ENCODE measurements at places on chromosomes 6 and 20.

GRCh38 chr6:4589295-4589694, 186.9 kb upstream of the CDYL start:
- DNase-seq, result no peak

DNA sequence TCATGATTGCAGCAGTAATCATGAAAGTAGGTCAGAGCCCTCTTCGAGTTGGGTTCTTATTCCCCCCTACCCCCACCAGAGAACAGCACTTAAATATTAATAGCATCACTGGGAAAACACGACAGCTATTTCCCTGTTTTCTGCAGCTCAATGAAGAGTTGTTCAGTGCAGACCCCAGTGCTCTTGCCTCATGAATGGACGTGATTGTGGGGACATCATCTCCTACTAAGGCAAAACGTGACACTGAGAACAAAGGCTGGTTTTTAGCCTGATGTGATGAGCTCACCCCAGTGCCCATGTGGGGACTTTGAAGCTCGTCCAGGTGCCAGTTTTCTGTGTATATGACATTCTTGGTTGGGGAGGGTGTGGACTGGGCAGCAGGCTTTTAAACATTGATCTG, 105.9 kb downstream of the SLC35F1 start:
- DNase-seq, result no peak

- DNase-seq, result no peak
Measured at GRCh38 chr20:4067600-4068261, 52.4 kb upstream of the RNF24 start.

GRCh38 chr6:49339096-49339495, 124.0 kb downstream of the MMUT start:
- DNase-seq, result no peak

- no peak for DNase-seq
Measured at GRCh38 chr6:5976811-5977210, 29.9 kb downstream of the NRN1 start.

DNA sequence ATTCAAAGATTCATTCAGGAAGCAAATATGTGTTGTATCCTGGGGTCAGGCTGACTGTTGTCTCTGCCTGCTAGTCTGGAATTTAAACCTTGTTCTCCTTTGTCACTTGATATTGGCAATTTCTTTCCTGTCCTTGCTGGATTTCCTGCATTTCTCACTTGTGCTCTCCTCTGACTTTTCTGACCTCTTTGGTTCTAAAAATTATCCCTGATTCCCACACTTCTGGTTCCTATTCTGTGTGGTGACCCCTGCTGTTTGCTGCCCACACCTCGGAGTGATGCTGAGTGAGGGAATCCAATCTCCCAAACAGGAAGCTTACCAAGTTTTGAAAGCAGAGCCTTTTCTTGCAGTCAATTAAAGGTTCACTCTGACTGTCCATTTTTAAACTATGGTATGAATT, 345.3 kb downstream of the CDKAL1 start:
- no peak for DNase-seq

GRCh38 chr6:145673504-145673903, 61.8 kb downstream of the EPM2A start:
- DNase-seq, result no peak

GRCh38 chr6:158361068-158361467, 48.8 kb downstream of the TULP4 start:
- no peak for DNase-seq

GRCh38 chr20:41045671-41046070, 17.0 kb downstream of the TOP1 start:
- no peak for DNase-seq

- DNase-seq, result no peak
Measured at GRCh38 chr6:27893836-27894807, 18.1 kb downstream of the OR2B2 start.

DNA sequence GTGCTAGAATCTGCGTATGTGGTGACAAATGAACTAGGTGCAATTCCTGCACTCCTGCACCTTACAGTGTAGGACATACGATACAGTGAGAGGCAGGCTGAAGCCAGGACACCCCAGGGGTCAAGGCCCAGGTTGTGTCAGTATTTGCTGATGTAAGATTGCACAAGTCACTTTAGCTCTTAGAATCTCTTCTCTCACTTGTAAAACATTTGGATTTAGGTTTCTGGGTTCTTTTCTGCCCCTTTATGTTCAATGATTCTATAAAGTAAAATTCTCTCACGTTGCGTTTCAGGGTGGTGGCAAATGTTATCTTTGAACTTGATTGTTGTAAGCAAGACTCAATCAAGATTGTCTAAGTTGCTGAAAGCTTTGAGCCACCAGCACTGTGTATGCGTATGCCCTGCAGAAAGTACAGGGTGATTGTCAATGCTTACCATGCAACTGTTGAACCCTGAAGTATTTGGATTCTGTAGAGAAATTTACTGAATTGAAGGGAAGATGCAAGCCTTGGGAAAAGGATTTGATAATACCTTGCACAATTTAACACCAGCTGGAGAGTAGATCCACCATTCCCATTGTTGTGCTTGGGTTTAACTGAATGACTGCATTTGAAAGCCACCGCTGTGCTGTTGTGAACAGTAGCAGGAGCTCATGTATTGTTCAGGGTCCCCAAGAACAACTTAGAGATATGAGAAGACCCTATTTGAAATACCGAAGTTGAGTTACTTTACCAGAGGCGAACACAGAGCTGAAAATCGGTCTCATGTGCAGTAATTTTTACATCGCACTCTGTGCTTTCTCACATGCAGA, 106.1 kb upstream of the CITED2 start:
- DNase-seq, result no peak

DNA sequence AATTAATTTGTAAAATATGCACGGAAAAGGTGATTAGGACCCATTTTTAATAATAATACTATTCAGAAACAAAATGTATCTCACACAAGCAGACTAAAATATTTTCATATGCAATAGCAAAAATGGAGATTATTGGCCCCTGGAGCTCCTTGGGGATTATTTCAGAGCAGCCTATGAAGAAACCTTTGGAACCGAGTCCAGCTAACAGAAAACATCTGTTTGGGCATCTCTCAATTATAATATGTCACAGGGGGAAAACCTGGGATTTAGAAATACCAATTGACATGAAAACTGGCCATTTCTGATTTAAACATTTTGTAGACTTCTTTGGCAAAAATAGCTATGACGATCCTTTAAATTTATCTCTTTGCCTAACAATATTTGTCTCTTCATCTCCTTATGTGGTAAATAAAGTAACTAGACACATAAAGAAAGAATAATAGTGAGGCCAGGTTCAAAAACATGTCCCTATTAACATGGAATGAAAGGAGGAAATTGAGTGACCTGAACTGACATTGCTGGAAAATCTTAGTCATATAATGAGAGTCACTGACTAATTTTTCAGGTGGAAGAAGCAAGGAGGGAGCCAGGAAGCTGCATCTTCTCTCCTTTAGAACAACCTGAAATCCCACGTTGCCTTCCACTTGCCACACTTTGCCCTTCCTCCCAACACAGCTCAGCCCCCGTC, 199.0 kb downstream of the SOD2 start:
- DNase-seq, result no peak

- DNase-seq, result no peak
Measured at GRCh38 chr20:50930976-50931305, 296 bp downstream of the ADNP start.

DNA sequence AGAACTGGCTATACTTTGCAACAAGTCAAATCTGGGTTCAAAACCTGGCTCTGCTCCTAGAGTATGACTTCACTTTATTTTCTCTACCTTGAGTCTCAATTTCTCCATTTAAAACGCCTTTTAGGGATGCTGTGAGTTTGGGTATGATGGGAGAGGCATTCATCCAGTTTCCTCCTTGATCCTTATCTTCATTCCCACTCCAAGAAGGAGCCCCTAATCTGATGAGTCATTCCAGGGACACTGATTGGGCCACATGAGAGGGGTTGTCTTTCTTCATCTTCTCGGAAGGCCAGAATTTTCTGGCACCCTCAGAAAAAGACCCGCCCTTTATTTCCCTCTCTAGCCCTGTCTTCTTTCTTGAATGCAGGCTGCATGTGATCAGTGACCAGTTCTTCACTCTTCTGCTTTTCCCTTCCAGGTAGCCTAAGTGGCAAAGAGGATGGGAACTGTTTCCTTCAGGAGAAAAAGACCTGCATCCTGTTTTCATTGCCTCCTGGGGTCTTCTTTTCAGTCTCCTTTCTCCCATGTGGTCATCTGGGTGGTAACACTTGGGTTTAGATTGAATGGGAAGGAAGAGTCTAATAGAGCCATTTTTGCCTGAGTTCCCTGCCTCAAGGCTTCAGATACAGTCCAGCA, 32.1 kb upstream of the PNRC1 start:
- DNase-seq, result no peak

- no peak for DNase-seq
Measured at GRCh38 chr20:40558212-40558611, 130.8 kb downstream of the MAFB start.

DNA sequence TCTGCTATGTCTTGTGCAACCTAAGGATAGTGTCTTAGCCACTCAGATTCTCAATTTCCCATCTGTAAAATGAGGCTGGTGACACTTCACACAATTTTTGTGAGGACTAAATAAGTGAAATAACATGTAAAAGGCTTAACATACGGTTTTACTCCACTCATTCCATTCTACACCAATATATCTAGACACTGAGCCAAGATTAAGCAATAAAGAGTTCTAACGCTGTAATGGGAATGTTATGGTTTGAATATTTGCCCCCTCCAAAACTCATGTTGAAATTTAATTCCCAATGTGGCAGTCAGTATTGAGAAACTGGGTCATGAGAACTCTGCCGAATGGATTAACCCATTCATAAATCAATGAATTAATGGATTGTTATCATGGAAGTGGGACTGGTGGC, 301.0 kb downstream of the HACE1 start:
- DNase-seq, result no peak

- DNase-seq, result peak; percentile 29
Measured at GRCh38 chr6:37653933-37654565, 43.6 kb downstream of the MDGA1 start.

DNA sequence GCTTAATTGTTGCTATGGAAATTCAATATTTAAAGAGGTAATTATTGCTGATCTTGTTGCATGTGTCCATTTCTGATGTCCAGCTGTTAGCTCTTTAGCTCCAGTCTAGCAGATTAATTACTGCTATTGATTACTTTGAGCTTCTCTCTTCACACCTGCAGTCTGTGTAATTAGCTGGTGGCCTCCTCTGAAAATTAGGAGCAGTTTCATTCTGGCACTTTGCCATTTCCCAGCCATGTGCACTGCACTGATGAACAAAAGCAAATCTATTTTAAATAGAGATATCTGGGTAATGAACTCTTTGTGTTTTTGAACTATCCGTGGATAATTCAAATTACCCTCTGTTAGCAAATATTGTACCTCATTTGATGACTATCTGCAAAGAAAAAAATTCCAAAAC, 275.9 kb downstream of the RNF144B start:
- DNase-seq, result no peak

DNA sequence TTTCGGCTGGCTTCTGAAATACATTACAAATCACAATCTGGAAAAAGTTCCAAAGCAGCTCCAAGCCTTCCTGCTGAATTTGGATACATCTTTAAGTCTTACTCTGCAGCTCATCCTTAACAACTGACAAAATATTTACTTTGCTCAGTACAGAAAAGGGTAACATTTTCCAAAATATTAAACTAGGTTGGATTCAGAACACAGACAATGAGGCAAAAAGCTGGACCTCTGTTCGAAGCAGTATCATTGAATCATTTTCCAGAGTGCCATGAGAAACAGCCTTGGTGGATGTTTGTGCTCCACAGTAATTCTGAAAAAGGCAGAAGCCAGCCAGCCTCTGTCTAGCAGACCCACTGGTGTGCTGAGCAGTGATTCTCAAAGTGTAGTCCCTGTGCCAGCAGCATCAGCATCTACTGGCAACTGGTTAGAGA, 162.1 kb downstream of the AIG1 start:
- no peak for DNase-seq

- DNase-seq, result no peak
Measured at GRCh38 chr6:137150072-137150471, 23.4 kb downstream of the IL22RA2 start.

GRCh38 chr6:3722785-3723184, 28.7 kb downstream of the PXDC1 start:
- no peak for DNase-seq

GRCh38 chr6:131524695-131525336, 48.2 kb upstream of the ARG1 start:
- DNase-seq, result no peak

- DNase-seq, result no peak
Measured at GRCh38 chr6:13563009-13563408, 11.4 kb upstream of the SIRT5 start.

DNA sequence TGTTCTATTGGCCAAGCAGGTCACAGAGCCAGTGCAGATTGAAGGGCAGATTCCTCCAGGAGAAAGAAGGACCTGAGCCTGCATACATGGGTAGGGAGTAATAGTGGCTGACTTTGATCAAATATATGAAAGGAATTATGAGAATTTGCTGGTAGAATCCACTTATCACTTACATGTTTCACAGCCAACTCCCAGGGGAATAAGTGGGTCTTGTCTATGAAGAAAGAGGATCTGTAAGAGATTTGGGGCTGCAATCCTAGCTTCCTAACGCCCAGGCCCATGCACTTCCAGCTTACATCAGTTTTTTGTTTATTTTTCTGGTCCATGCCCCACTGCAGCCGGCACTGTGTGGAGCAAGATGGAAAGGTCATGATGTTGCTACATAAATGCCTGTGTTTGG, 107.9 kb upstream of the SYNDIG1 start:
- no peak for DNase-seq

- DNase-seq, result no peak
Measured at GRCh38 chr6:165223736-165224135, 85.7 kb downstream of the C6orf118 start.

DNA sequence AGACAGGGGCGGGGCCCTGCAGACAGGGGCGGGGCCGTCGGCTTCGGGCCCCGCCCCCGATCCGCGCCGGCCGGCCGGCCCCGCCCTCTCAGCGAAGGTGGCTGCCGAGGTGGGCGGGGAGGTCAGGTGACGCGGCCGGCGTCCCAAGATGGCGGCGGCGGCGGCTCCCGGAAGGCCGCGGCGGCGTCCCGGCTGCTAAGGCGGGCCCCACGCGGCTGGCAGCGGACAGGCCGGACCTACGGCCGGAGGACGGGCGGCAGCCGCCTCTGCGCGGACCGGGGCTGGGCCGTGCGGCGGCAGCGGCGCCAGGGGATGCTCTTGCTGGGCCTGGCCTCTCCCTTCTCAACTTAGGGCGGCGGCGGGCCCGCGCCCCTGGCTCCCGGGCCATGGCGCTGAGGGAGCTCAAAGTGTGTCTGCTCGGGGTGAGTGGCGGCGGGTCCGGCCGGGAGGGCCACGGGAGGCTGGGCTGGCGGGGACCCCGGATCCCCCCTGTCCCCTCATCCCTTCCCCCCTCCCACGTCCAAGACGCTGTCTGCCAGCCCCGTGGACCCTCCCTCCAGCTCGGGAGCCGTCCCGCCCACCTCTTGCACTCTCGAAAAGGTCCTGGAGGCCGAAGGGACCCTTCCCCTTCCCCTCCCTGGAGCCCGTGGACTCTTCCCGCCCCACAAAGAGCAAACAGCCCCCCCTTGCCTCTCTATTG, at the start of gene RAB22A:
TSS of gene RAB22A (plus strand) at position 125 of the 700 bp plus-strand sequence. CDS start at position 387, 262 bp downstream.
- DNase-seq, result peak; percentile 88

GRCh38 chr20:58810116-58810878, 40.4 kb downstream of the GNAS-AS1 start:
- no peak for DNase-seq
